ENCODE measurements at places on chromosomes 5 and 9.

DNA sequence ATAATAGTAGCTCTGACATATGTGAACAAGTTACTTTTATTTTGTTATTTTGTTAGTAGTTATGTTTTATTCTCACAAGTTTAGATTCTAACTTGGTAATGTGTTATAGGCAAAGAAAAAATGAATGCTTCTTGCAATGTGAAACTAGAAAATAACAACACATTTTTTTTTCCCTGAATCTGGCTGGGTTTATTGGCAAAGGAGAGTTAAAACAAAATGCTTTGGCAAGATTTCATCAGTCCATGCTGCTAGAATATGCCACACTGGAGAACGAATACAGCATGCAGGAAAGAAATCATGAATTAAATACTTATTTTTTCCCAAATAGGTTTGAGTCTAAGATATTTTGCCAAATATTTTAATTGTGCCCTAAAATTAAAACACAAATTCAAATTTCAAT lies 1048.1 kb upstream of the ACO1 start:
- DNase-seq = no peak

DNA sequence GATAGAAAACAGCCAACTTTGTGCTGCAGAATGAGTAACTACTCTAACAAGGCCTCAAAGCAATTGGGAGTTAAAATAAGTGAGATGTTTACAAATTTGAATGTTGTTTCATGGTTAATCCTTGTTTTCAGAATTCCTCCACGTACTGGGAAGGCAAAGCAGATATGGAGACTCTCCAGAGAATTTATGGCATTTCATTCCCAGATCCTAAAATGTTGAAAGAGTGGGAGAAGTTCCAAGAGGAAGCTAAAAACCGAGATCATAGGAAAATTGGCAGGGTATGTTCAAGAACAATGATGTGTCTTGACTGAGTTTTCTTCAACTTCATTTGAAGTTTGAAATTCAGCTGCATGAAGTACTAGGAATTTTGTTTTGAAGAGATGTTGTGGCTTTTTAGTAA lies 16.4 kb downstream of the TARS1 start:
- no peak for DNase-seq

DNA sequence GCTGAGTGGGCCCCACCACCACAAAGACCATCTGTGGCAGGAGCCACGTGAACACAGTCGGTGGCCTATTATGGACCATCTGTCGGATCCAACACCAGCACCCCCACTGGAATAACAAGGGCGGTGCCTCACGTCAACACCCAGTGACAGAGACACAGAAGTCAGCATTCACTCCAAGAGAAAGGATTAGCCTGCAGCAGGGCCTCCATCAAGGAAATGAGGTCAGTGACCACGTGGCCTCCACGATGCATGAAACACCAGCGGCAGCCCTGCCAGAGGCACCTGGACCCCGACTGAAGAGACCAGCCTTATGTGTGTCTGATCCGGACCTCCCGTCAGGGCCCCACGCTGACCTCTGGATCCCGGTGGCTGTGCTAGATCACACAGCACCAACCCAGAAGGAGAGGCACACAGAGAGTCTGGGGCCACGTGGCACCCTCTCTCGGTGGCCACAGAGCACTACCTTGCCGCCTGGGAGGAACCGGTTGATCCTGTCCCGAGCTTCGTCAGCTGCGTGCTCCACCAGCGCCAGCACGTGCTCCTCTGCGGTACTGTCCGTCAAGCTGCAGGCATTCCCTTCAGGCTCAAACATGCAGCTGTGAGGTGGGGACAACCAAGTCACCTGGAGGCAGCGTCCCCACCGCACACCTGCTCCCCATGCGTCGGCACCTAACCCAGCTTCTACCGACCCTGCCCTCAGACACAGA lies 9.0 kb downstream of the BRD9 start:
- no peak for DNase-seq

GRCh38 chr5:29037716-29038115 lies 1999.3 kb upstream of the CDH9 start:
- DNase-seq = no peak

DNA sequence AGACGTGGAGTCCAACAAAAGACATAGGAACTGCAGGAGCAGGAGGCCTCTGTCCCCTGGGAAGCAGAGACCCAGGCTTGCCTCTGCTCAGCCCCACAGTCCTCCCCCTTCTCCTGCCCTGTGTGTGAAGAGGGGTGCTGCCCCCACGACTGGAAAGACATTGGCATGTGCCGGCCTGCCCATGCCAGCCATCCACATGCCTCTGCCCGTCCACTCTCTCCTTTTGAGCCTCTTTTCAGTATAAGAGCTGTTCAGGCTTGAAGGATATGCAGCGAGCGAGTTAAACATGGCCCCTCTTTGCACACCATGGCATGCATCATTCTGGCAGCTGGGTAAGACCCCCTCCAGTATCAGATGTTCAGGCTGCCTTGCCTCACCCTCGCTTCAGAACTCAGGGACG lies 159.7 kb upstream of the OTULINL start:
- no peak for DNase-seq

GRCh38 chr9:37471942-37472684 lies 6.9 kb upstream of the ZBTB5 start:
- no peak for DNase-seq

GRCh38 chr9:89008055-89008743 lies 16.9 kb downstream of the S1PR3 start:
- DNase-seq = no peak

DNA sequence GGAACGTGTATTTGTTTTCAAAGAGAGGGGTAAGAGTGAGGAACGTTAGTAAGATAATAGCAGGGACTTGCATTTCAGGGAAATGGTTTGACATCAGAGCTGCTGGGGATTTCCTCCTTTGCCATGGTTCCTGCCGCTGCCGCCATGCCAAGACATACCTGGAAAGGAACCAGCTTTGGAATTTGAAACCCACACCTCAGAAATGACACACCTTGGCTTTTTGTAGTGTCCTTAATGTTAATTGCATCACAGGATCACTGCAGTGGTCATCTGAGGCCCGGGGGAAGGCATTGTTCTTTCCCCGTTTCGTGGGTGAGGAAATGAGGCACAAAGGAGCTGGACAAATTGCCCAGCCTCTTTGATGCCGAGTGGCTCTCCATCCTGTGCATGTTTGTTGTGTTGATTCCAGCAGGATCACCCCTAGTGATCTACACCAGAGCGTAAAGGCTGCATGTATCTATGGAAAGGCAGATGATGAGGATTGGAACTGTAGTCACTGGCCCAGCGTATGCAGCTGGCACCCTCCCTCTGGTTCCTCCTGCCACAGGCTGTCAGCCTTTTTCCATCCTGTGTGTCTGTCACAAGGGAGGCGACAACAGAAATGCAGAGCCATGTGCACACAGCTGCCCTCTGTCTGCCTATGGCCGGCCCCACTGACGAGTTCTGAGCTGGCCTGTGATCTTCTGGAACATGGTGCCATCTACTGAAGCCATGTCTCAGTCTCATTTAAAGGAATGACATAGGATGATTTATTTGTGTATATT lies 37.8 kb downstream of the SLC46A2 start:
- no peak for DNase-seq

DNA sequence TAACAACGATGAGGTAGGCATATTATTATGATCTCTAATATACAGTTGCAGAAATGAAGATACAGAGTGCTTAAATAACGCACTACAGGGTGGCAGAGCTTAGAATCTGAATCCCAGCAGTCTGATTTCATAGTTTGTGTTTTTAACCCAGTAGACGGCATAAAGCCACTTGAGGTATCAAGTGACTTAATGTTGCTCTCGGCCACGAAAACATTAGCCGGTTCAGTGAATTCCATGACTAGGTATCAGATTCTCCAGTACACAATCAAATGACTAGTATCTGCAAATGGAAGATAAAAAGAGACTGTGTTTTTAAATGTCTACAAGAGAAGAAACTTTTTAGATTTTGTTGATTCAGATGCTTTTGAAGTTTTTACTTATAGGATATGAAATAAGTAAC lies 24.8 kb downstream of the SMC2 start:
- no peak for DNase-seq

- no peak for DNase-seq
These were observed 297.8 kb upstream of the NR4A3 start for GRCh38 chr9:99523838-99524237.

DNA sequence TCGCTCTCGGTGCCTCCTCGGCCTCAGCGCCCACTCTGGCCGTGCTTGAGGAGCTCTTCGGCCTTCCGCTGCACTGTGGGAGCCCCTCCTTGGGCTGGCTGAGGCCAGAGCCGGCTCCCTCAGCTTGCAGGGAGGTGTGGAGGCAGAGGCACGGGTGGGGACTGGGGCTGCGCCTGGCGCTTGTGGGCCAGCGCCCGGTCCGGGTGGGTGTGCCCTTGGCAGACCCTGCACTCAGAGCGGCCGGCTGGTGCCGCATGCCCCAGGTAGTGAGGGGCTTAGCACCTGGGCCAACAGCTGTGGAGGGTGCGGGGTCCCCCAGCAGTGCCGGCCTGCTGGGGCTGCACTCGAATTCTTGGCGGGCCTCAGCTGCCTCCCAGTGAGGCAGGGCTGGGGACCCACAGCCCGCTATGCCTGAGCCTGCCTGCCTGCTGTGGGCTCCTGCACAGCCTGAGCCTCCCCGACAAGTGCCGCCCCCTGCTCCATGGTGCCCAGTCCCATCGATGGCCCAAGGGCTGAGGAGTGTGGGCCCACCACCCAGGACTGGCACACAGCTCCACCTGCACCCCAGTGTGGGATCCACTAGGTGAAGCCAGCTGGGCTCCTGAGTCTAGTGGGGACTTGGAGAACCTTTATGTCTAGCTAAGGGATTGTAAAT lies 2085.2 kb upstream of the ACO1 start:
- no peak for DNase-seq

- peak; percentile 4 for DNase-seq
These were observed 127.0 kb downstream of the NNT start for GRCh38 chr5:43729846-43730478.

- DNase-seq = no peak
These were observed 15.0 kb downstream of the PRR16 start for GRCh38 chr5:120479066-120479465.

DNA sequence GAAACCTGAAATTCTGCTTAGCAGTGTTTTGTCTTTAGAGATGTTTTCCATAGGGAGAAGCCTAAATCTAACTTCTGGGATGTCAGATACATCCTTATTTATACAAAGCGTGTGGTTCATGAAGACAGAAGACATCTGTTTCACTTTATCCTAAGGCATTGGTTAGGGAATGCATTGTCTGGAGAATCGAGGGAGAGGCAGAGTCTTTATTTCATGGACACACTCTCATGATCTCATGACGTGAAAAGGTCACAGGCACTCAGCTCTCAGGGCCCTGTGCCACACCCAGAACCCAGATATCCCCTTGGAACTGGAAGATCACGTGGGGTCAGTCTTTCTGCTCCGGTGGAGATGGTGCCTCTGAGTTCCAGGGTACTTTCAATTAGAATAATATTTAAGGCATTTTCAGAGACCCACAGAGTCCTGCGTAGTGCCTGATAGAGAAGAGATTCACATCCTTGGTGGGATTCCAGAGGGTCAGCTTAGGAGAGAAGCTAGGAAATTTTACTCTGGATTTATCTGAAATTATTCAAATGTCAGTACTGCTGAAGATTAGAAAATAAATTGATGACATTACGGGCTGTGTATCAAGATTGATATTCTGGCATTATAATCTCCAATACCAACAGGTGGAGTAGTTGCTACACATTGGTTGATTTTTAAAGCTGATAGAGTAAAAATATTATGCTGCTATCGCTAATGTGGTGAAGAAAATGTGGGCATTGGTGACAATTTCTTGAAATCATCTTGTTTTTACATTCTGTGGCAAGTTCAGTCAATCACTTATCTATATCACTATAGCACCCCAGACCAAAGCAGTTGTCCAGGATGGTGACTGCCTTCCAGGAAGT lies 378.3 kb downstream of the MTRR start:
- DNase-seq = no peak

- DNase-seq = no peak
These were observed 6.1 kb upstream of the GCNT1 start for GRCh38 chr9:76452839-76453238.

DNA sequence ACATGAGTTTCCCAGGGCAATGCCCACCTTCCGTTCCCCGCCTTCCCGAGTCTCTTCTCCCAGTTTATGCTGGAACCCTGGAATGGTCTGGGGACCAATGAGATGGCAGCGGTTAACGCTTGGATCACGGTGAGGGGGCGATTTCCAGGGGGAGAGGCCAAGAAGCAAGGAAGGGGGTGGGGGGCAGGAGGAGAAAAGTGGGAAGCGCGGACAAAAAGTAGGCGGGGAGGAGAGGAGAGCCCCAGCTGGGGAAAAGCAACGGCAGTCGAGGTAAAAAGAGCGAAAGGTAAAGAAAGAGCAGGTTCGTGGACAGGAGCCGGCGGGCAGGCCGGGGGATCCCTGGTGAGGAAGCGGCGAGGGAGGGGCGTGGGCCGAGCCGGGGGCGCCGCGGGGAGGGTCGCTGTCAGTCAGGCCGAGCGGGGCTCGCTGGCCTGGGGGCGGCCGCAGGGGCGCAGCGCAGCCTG lies 508 bp upstream of the SNCAIP start:
- DNase-seq = no peak

GRCh38 chr9:86649913-86650312 lies 295.7 kb upstream of the TUT7 start:
- no peak for DNase-seq

- no peak for DNase-seq
These were observed 707 bp downstream of the PIP5K1B start for GRCh38 chr9:68705531-68706362.

DNA sequence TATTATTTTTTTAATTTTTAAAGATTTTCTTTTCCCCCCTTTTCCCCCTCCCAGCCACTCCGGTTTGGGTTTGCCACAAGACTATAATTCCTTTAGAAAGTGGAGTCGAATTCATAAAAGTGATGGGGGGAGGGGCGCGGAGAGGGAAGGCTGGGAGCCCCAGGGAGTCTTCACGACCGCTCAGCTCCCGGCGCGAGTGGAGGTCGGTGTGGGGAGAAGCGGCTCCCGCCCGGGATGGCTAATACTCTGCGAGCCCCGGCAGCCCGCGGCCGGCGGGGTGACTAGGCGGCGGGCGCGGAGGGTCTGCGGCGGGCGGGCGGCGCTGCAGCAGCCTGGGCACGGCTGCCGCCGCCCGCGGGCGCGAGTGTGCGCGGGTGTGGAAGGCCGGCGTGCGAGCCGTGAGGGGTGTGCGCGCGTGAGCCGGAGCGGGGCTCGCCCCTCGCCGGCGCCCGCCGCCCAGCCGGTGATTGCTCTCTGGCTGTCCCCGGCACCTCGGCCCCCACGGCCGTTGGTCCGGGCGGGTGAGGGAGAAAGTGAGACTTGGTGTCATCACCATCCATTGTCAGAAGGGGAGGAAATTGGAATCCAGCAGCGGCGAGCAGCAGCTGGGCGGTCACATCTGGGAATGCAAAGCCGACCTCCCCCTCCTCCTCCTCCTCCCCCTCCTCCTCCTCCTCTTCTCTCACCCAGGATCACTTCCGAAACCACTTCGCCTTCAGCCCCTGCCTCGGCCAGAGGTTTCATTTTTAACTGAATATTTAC lies at the start of gene PARP8:
Gene PARP8 (plus strand): TSS at position 377 of the 762 bp plus-strand sequence. CDS start 459 bp downstream, outside the sequence.
- DNase-seq = peak; percentile 27

GRCh38 chr5:82854956-82855355 lies 222.2 kb downstream of the TMEM167A start:
- no peak for DNase-seq

DNA sequence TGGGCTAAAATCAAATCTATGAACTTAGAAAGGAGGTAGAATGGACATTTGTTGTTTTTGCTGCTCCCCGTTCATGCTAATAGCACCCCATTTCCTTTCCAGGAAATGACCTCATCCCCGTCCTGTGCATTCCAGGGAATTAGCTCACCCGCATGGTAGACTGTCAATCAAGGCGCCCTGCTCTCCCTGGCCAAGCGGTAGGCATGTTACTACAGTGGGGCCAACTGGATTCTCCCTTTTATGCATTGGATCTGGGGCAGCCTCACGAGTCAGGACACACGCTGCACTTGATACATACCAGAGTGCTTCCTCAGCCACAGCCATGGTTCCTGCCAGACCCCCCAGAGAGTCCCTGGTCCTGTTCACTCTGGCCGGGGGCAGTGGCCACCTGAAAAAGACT lies 111.0 kb upstream of the PTCH1 start:
- DNase-seq = no peak
